ENCODE measurements at places on chromosomes 2 and 18. TPM values are rescaled to one million over a fixed set of nuclear protein-coding genes. Genes with fewer than 3 reads are reported as not detected.

DNA sequence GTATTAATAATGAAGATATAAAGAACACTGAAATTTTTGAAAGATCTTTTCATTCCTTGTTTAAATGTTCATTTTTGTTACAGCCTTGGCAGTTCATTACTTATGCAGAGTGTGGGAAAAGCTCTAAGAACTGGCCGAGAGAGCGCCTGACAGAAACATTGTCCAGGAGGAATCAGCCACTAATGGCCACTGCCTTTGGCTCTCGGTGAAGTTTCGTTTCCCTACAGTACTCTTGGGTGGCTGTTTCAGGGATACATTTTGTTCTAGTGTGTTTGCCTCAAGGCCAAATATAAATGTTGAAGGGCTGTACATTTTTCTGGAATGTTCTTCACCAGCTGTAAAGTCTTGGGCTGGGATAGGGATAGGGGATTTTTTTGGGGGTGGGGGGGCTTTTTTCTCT is 10.7 kb downstream of the SPTBN1 start:
- H3K27ac ChIP-seq, result no peak overlapping the region
- no peak for DNase-seq
- H3K36me3 ChIP-seq, result no peaks in the 10 kb centered on the region
- no peaks in the 10 kb centered on the region for H3K4me1 ChIP-seq

- no peak for DNase-seq
- H3K4me3 ChIP-seq, result no peak overlapping the region
- H3K36me3 ChIP-seq, result no peaks in the 10 kb centered on the region
- H3K27ac ChIP-seq, result no peak overlapping the region
- no peaks in the 10 kb centered on the region for H3K27me3 ChIP-seq
- no peaks in the 10 kb centered on the region for H3K4me1 ChIP-seq
Observed at GRCh38 chr2:55408098-55408882, 11.4 kb downstream of the CCDC88A start.

- no peak for DNase-seq
- no peaks in the 10 kb centered on the region for H3K4me1 ChIP-seq
- H3K36me3 ChIP-seq, result no peaks in the 10 kb centered on the region
- H3K27me3 ChIP-seq, result no peaks in the 10 kb centered on the region
- no peak overlapping the region for H3K27ac ChIP-seq
- H3K4me3 ChIP-seq, result no peak overlapping the region
Observed at GRCh38 chr2:240703417-240704341, 12.0 kb downstream of the AQP12A start.

GRCh38 chr2:27527182-27527581 is 30.5 kb downstream of the GCKR start:
- no peak overlapping the region for H3K4me3 ChIP-seq
- H3K4me1 ChIP-seq, result no peaks in the 10 kb centered on the region
- no peaks in the 10 kb centered on the region for H3K27me3 ChIP-seq

DNA sequence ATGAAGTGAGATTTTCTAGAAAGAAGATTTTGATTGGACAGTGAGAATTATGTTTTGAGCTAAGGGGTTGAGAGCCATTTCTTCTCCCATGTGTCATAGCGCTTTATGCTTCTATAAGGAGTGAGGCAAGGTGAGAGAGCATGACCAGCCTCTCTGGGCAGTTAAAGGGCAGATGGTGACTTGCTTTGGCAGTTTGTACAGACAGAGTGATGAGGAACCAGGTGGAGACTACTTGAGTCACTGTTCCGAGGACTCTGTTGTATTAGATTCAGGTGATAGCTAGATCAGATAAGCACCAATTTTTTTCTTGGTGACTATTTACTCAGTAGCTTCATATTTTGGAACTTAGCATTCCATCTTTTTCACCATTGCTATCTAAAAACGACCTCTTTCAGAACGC is 4.5 kb downstream of the CRIM1 start:
- H3K4me3 ChIP-seq, result no peak overlapping the region
- H3K27me3 ChIP-seq, result no peaks in the 10 kb centered on the region
- H3K4me1 ChIP-seq, result peaks cover 3% of the 10 kb centered on the region
- no peaks in the 10 kb centered on the region for H3K36me3 ChIP-seq
- H3K27ac ChIP-seq, result no peak overlapping the region

GRCh38 chr2:71856773-71857525 is 290.7 kb downstream of the CYP26B1 start:
- no peak overlapping the region for H3K4me3 ChIP-seq
- H3K36me3 ChIP-seq, result no peaks in the 10 kb centered on the region
- no peak for DNase-seq
- no peak overlapping the region for H3K27ac ChIP-seq
- no peaks in the 10 kb centered on the region for H3K4me1 ChIP-seq
- H3K27me3 ChIP-seq, result no peaks in the 10 kb centered on the region

DNA sequence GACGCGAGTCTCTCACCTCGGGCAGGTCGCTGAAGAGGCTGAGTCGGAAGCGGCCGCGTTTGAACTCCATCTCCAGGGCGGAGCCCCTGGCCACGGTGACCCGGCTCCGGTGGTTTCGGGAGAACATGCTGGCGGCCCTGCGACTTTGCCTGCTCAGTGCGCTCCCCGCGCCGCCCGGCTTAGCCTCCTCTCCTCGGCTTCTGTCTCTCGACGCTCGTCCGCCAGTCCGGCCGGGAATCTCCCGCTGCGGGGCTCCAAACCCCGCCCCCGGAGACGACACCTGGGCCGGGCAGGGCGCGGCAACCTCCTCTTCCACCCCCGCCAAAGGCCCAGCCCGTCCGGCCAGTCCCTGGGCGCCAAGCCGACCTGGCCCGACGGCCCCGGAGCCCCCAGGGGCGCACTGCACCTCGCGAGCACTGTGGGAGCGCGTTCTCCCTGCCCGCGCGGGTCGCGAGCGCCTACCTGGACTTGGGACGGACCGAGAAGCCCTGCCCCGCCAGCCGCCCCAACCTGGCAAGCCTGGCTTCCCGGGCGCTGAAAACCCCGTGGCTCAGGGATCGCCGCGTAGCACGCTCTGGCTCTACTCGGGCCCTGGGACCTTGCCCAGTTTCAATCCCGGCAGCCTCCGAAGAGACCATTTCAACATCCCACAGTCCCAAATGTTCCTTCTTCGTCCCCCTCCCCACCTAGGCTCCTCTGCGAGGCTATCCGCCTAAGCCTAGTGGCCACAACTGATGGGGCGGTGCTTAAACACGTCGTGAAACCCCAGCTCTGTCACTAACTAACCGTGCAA is at the start of gene RTKN:
TSS of gene RTKN (minus strand) at position 248 of the 793 bp plus-strand sequence. CDS start at position 127, 121 bp downstream.
- peak; percentile 84 for DNase-seq
- no peaks in the 10 kb centered on the region for H3K36me3 ChIP-seq
- H3K27me3 ChIP-seq, result no peaks in the 10 kb centered on the region
- peaks cover 5% of the 10 kb centered on the region for H3K4me1 ChIP-seq
- peak within 1 kb of the TSS; percentile 90 for H3K27ac ChIP-seq

- no peak overlapping the region for H3K4me3 ChIP-seq
- no peak for DNase-seq
- H3K27ac ChIP-seq, result no peak overlapping the region
Observed at GRCh38 chr18:28136071-28136470, 40.9 kb downstream of the CDH2 start.

GRCh38 chr2:38778687-38779082 is 675 bp downstream of the GEMIN6 start:
- peak overlapping the region; percentile 78 for H3K4me3 ChIP-seq
- no peaks in the 10 kb centered on the region for H3K36me3 ChIP-seq
- H3K4me1 ChIP-seq, result no peaks in the 10 kb centered on the region
- H3K27me3 ChIP-seq, result peaks cover 5% of the 10 kb centered on the region

- no peaks in the 10 kb centered on the region for H3K4me1 ChIP-seq
- no peak overlapping the region for H3K27ac ChIP-seq
- no peak overlapping the region for H3K4me3 ChIP-seq
- no peaks in the 10 kb centered on the region for H3K36me3 ChIP-seq
Observed at GRCh38 chr2:151619337-151619989, 114.8 kb downstream of the NEB start.

DNA sequence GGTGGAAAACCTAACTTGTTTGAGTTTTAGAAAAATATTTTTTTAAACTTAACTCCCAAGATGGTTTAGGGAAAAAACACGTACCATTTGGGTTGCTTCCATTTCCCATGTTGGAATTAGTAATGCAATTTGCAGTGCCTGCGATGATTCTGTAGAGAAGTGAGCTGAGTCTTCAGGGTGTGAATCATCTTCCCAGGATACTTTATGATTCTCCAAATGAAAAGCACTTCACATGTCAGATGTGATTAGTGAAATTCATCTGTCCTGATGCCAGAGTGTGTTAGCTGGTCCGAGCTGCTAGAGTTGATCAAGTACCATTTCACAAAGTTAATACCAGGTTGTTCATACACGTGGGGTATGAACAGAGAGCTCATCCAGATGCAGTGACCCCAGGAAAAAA is 59.1 kb downstream of the ACOXL start:
- H3K4me1 ChIP-seq, result no peaks in the 10 kb centered on the region
- no peak overlapping the region for H3K4me3 ChIP-seq
- no peaks in the 10 kb centered on the region for H3K27me3 ChIP-seq

DNA sequence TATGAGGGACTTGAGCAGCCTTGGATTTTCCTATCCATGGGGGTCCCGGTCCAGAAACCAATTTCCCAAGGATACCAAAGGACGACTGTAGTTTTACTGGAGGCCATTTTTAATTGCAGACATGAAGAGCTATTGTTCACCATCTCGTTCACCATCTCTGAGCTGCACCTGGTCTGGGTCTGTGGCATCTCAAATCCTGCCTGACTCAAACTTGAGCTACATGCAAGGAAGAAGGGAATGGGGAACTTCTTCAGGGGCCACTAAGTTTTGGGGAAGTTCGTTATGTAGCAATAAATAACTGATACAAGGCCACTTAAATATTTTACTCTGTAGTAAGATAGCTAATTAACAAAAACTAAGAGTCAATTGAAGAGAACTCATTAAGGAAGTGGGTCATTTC is 2.1 kb upstream of the SMCHD1 start:
- no peak overlapping the region for H3K27ac ChIP-seq
- H3K36me3 ChIP-seq, result no peaks in the 10 kb centered on the region
- H3K27me3 ChIP-seq, result no peaks in the 10 kb centered on the region
- no peak for DNase-seq
- no peaks in the 10 kb centered on the region for H3K4me1 ChIP-seq
- no peak overlapping the region for H3K4me3 ChIP-seq

DNA sequence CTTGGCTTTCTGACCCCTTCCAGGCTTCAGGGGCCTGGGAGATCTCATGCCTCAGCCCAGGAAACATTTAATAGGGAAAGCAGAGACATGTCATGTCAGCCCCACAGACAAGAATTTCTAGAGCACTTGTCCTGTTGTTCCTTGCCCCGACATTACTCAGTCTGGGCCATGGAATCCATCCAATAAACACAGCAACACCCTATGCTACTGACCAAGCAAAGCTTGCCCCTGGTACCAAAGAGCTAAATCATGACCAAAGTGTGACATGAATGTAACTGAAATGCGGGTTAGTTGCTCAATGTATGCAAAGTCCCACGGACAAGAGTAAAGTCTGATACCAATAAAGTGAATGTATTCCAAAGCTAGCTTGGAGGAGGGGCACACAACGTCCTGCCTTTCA is 35.1 kb downstream of the EHD3 start:
- H3K4me1 ChIP-seq, result no peaks in the 10 kb centered on the region
- no peaks in the 10 kb centered on the region for H3K27me3 ChIP-seq
- no peaks in the 10 kb centered on the region for H3K36me3 ChIP-seq
- no peak overlapping the region for H3K4me3 ChIP-seq
- DNase-seq, result no peak
- no peak overlapping the region for H3K27ac ChIP-seq

GRCh38 chr18:32383050-32383819 is 87.4 kb downstream of the GAREM1 start:
- no peak overlapping the region for H3K4me3 ChIP-seq
- peak overlapping the region; percentile 15 for H3K27ac ChIP-seq
- H3K36me3 ChIP-seq, result no peaks in the 10 kb centered on the region
- H3K4me1 ChIP-seq, result no peaks in the 10 kb centered on the region
- H3K27me3 ChIP-seq, result no peaks in the 10 kb centered on the region

DNA sequence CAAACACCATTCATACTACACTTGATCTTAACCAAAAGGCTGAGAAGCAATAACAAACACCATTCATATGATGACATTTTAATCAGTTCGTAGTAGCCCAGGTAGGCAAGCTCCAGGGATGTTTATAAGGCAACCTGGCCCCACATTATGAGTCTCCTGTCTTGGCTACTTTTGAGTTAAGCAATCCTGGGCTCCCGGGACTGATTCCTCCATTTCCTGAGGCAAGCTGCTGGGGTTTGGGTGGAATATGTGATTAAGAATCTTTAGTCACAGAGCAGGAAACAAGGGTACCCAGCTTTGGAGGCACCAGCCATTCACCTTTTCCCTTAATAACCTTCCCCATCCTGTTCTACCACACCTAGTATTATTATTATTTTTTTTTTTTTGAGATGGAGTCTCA is 24.5 kb upstream of the SPRED2 start:
- H3K36me3 ChIP-seq, result no peaks in the 10 kb centered on the region
- no peak overlapping the region for H3K27ac ChIP-seq
- H3K4me1 ChIP-seq, result no peaks in the 10 kb centered on the region
- no peaks in the 10 kb centered on the region for H3K27me3 ChIP-seq

DNA sequence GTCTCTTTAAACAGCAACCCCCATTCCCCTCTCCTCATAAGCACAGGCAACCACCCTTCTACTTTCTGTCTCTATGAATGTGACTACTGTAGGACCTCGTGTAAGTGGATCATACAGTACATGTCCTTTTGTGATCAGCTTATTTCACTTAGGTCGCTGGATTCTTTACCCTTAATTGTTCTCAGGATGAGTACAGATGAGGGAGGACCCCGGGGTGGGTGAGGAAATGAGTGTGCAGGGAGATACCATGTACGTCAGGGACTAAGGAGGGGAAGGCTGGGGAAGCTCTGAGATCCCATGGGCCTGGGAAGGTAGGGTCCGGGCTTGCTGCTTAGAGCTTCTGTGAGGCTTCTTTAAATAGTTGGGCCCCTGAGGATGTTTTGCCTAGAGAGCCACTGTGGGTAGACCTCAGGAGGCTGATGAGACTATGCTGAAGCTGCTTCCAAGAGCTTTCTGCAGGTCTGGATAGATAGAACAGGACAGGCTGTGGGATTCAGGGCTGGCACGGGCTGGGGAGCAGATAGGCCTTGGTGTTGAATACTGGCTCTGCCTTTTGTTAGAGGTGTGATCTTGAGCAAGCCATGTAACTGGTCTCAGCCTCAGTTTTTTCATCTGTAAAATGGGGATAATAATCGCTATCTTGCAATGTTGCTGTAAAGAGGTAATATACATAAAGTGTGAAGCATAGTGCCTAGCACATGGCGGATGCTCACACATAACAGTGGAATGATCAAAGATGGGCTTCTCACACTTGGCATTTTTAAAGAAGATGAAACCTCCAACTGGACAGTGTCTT is 155.3 kb downstream of the PRKCE start:
- no peak overlapping the region for H3K4me3 ChIP-seq
- H3K4me1 ChIP-seq, result no peaks in the 10 kb centered on the region
- no peaks in the 10 kb centered on the region for H3K36me3 ChIP-seq
- no peaks in the 10 kb centered on the region for H3K27me3 ChIP-seq

LONRF2 gene
- 0.17 TPM for total RNA-seq

NGEF gene
- total RNA-seq, result 25.6 TPM

TTC27 gene
- total RNA-seq, result 10.0 TPM

CCDC141 gene
- 1.0 TPM for total RNA-seq

CD8B2 gene
- total RNA-seq, result 0.22 TPM

POTEC gene
- not detected for total RNA-seq

FAM124B gene
- total RNA-seq, result 0.37 TPM

ALPI gene
- 27.1 TPM for total RNA-seq

KLHL30 gene
- total RNA-seq, result 0.13 TPM

Data from colonic mucosa (tissue), 4 donors.